ENCODE measurements at places on chromosomes 3 and 15.

- no peak for DNase-seq
These were observed 114.2 kb downstream of the AGBL1 start for GRCh38 chr15:86193716-86194380.

GRCh38 chr3:127987309-127987995, 64.8 kb upstream of the SEC61A1 start:
- DNase-seq, result no peak

- no peak for DNase-seq
These were observed 4.5 kb upstream of the TOPAZ1 start for GRCh38 chr3:44237161-44237560.

- DNase-seq, result peak; percentile 61
These were observed 7.4 kb upstream of the IGDCC3 start for GRCh38 chr15:65384895-65385869.

GRCh38 chr3:44309500-44309899, 29.1 kb upstream of the TCAIM start:
- no peak for DNase-seq

DNA sequence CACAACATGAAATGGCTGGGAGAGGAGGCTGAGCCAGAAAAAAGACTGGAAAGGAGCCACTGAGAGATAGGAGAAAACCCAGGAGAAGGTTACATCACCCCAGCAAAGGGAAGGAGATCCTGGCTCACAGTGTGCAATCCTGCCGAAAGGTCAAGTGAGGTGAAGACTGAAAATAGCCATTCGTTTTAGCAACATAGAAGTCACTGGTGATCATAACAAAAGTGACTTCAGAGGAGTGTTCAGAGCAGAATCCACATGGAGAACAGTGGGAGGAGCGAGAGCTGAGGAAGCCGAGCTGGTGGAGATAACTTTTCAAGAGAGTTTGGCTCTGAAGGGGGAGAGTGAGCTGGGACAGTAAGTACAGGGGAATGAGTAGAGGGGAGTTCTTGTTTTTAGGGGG, 5.4 kb upstream of the HEG1 start:
- no peak for DNase-seq

GRCh38 chr15:58399739-58400138, 32.1 kb upstream of the LIPC start:
- no peak for DNase-seq

GRCh38 chr3:114455432-114455831, 161.6 kb downstream of the TIGIT start:
- DNase-seq, result no peak

DNA sequence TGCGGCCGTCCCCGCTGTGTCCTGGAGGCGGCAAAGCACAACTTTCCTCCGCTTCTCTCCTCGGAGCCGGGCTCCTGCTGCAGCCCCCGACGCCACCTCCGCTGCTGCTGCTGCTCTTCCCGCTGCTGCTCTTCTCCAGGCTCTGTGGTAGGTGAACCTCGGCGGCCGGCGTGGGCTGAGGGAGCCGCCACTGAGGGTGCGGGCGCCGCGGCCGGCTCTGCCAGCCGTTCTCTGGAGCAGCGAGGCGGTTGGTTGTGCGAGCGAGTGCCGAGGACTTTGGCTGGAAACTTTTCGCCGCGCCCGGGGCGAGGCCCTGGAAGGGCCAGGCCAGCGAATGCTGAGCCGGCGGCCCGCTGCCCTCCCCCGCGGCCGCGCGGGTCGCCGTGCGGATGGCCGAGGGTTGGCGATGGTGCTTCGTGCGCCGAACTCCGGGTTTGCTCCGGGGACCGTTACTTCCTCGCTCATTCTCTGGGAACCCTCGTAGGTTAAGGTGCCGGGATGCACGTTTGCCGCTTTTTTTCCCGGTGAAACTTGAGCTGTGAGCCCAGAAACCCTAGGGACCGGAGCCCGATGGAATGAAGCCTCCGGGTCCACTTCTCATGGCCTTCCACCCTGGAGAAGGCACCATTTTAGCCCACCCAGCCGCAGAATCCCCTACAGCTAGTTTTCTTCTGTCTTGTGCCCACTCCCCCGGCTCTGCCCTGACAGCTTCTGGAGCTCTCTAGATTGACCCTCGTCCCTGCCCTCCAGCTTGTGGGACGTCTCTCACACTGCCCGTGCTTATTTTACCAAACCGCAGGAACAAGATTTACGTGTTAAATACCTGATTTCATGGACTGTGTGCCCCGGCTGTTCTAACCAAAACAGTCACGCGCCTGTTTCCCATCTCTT, 660 bp downstream of the NECTIN3 start:
- DNase-seq, result no peak

DNA sequence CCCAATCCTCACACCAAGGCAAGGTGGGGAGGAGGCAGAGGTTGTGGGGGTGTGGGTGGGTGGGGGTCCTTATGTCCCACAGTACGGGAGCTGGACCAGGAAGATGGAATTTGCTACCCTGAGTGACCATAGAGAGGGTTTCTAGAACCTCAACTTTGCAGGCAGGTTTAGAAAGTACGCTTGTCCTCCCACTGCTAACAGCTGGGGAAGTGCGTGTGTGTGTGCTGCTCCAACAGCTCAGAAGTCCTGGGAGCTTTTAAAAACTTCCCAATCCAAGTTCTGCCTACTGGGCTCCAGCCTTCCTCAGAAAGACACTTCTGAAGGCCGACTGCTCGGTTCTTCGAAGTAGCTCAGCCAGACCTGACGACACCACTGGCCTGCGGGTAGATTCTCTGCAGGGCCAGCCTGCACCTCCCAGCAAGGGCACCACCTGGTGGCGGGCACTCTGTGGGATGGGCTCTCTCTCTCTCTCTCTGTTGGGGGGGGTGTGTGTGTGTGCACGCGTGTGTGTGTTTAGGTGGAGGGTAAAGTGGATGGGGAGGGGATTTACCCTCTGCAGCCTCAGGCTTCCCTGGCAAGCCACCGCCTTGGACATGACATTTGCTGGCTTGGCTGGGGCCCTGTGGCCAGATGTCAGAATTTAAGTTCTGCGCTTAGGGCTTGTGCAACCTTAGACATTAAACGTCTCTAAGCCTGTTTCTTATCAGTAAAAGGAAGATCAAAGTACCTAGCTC, 15.6 kb downstream of the TMEM158 start:
- peak; percentile 69 for DNase-seq

- DNase-seq, result no peak
These were observed 299.3 kb upstream of the SATB1 start for GRCh38 chr3:18724456-18724855.

DNA sequence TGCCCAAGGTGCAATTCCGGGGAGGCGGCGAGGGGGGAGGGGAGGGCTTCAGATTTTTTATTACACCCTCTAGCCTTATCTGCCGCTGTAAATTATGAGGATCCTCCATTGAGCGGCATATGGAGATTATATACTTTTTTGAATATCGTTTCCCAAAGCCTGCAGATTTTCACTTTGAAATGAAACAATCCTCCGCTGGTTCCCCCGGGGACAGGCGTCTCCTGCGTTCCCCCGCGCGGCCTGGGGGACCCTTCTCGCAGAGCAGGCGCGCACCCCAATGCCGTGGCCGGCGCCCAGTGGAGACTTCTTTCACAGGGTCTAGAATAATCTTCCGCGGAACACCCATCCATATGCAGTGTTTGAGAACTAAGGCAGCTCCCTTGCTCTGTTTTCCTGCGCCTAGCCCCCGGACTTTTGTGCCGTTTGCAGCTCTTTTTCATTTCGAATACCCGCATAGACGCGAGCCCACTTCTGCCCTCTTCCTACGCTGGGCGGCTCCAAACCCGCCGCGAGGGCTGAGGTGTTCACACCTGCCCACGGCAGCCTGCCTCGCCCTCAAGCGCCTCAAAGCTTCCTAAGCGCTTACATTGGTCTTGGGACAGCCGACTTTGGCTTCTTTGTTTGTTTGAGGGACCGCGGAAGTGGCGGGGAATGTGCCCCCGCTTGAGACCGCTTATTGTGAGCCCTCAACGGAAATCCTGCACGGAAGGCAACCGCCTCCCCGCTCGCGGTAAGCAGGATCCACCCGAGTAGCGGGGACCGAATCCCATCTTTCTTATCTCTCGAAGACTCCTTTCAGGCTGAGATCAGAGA, 7.5 kb downstream of the SOX14 start:
- DNase-seq, result no peak

GRCh38 chr15:100720406-100720967, 118.1 kb downstream of the ASB7 start:
- DNase-seq, result no peak

GRCh38 chr3:58666683-58667082, at the start of gene FAM3D:
TSS of gene FAM3D (minus strand) at chr3:58666774. CDS start at chr3:58655563, 11,211 bp downstream.
- no peak for DNase-seq

GRCh38 chr3:109257269-109257668, 59.0 kb downstream of the DPPA2 start:
- no peak for DNase-seq

DNA sequence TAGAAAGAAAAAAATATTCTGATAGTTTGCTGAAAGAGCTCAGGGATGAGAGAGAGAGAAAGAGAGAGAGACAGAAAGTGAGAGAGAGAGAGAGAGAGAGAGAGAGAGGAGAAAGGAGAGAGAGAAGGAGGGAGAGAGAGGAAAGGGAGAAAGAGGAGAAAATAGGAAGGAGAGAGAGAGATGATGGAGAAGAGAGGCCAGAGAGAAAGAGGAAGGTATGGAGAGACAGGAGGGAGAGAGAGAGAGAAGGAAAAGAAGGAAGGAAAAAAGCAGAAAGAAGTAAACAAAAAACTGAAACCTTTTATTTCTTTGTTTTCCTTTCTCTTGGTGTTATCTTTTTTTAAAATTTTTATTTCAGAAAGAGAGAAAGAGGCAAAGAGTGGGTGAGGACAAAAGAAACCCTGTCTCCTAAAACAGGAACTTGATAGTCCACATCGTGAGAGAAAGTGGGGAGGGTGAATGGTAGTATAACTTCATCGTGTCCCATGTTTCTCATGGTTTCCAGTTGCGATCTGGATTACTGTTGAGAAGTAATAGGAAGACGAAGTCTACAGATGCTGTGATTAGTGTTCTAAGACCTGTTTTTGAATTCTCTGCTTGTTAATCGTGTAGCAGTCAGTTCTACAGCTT, 279.7 kb downstream of the LPP start:
- no peak for DNase-seq

GRCh38 chr3:122169911-122170310, 13.6 kb upstream of the CASR start:
- no peak for DNase-seq

DNA sequence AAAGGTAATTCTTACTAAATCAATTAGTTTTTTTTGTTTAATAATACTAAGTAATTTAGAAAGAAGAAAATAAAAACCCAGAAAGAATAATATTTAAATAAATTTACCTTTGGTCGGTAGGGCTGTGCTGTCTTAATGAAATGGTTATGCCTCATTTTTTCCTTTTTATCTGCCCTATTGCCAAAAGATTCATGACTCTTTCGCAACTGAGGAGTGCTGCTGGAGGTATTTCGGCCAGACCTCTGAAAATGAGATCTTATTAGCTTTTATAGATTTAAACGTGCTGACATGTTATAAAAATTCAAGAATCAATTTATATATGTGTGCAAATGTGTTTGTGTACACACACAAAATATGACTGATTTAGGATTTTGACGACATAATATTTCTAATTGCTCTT, 67.1 kb upstream of the USP50 start:
- no peak for DNase-seq

- no peak for DNase-seq
These were observed 208.4 kb upstream of the CGNL1 start for GRCh38 chr15:57167821-57168395.

GRCh38 chr3:69389520-69390248, 3.8 kb upstream of the FRMD4B start:
- no peak for DNase-seq

- DNase-seq, result no peak
These were observed 146.1 kb upstream of the UMPS start for GRCh38 chr3:124584245-124584551.

DNA sequence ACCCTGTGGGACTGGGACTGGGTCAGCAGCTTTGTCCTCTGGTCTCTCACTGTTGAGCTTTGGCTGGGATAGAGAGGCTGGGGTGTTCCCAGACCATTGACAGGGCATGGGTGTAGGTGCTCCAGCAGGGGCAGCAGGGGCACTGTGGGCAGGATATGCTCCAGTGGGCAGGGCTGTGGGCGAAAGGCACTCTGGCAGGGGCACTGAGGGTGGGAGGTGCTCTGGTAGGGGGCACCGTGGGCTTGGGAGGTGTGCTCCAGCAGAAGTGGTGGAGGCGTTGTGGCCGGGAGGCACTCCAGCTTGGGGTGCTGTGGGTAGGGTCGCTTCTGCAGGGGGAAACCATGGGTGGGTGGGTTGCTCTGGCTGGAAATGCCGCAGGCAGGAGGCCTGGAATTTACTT, 62.1 kb downstream of the LRRC49 start:
- no peak for DNase-seq

DNA sequence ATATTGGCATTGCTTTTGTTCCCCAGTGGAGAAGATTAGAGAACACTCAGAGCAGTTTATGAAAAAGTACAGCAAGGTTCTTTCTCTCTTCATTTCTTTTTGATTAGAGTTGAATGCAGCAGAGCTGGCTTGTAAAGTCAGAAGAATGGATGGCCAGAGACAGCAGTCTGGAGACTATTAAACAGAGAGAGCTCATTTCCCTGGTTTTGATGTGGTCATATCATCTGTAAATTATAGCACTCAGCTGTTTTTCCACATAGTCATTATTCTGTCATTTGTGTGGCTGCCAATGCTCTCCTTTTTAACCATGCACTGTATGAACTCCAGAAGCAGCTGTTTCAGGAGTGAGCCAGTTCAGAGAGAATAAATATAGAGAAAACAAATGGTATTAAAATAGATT, 177.4 kb upstream of the CRBN start:
- DNase-seq, result no peak

- no peak for DNase-seq
These were observed 48.1 kb upstream of the THUMPD3 start for GRCh38 chr3:9314796-9315195.

DNA sequence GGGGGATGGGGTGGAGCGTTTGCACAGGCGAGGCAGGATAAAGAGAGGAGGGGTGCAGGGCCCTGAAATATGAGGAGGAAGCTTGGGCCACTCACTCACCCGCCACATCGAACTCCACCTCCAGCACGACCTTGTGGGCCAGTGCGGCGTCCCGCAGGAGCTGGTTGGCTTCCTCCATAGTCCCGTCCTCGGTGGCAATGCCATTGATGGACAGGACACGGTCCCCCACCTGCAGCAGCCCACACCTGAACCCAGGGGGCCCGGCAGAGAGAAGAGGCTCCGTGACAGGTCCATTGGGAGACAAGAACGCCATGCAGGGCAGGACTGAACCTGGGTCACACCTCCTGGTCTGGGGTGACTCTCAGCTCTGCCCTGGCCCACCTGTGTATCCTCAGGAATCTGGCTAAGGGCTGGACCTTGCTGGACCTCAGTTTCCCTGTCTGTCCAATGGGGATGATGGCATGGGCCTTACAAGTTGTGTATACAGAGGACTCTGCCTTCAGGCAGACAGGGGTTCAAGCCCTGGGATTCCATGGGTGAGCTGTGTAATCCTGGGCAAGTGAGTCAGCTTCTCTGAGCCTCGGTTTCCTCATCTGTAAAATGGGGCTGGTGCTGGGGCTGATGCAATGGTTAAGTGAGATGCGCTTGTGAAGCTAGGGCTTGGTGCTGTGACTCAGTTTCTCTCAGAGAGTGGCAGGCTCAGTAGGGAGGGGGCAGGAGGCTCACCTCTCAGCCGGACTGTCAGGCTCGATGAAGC, 26.4 kb downstream of the GRIP2 start:
- no peak for DNase-seq

Measured in stimulated activated CD8-positive, alpha-beta memory T cell treated with anti-CD3 and anti-CD28 coated beads, Interleukin-7, amount 100 ng/mL, for 24 hours (primary cell).